ENCODE measurements at places on chromosomes 2 and 18. TPM values are rescaled to one million over a fixed set of nuclear protein-coding genes. Genes with fewer than 3 reads are reported as not detected.
A peak's percentile ranks its signal among the peaks of the same experiment; 100 is the strongest.

The TXNDC2 gene
- not detected for total RNA-seq

The RBKS gene
- 1.8 TPM for total RNA-seq

The KCNJ13 gene
- not detected for total RNA-seq

The POTEJ gene
- total RNA-seq, result not detected

The HOXD13 gene
- total RNA-seq, result not detected

The MYCN gene
- 0.16 TPM for total RNA-seq

DNA sequence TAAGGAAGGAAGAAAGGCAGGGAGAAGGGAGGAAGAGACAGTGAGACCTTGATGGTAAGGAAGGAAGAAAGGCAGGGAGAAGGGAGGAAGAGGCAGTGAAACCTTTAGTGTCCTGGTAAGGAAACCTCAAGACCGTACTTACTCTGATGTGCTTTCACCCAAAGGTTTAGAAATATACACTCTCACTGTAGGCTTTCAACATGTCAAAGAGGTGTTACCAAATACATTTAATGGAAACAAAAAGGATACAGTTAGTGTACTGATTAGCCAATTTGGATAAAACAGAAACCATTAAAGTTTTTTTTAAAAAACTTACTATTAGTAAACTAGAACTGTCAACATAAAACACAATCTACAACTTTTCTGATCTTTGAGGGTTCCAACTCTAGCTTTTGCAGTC lies 7.1 kb downstream of the FBXO15 start:
- DNase-seq, result no peak

GRCh38 chr2:240929364-240930095 lies 23.4 kb downstream of the CROCC2 start:
- DNase-seq, result peak; percentile 58

- DNase-seq, result no peak
Measured at GRCh38 chr2:239883326-239884050, 141.7 kb downstream of the NDUFA10 start.

DNA sequence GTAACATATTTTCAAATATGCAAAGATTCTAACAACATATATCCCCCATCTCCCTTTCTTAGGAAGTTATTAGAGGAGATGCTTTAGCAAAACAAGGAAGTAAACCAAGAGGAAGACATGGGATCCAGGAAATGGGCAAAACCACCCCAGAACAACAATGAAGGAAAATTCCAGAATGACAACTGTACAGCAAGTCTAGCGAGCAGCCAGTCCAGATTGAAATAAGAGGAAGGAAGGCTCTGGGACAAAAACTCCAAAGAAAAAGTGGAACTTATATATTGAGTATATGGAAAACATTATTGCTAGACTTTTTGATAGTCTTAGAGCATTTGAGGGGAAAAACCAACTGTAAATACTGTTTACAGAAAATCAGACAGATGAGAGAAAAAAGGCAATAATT lies 2.9 kb upstream of the ARPC2 start:
- DNase-seq, result no peak

- no peak for DNase-seq
Measured at GRCh38 chr2:208183526-208183925, 6.3 kb downstream of the C2orf80 start.

DNA sequence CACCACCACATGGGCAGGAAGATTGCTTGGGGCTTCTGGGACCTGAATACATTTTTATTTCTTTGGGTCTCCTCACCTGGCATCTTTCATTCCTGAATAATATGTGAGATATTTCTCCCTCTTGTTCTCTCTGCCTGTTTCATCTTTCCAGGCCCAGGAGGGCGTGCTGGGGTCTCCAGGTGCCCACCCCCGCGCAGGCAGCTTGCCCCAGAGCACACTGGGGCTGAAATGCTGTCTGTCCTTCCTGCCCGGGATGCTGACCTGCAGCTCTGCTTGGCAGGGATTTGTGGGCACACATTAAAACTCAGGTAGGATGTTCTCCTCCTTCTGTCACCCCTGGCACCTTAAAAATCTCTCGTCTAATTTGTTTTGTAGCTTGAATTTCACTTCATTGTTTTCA lies 39.7 kb upstream of the TEX51 start:
- no peak for DNase-seq

- no peak for DNase-seq
Measured at GRCh38 chr2:113966832-113967231, 76.9 kb downstream of the ACTR3 start.

DNA sequence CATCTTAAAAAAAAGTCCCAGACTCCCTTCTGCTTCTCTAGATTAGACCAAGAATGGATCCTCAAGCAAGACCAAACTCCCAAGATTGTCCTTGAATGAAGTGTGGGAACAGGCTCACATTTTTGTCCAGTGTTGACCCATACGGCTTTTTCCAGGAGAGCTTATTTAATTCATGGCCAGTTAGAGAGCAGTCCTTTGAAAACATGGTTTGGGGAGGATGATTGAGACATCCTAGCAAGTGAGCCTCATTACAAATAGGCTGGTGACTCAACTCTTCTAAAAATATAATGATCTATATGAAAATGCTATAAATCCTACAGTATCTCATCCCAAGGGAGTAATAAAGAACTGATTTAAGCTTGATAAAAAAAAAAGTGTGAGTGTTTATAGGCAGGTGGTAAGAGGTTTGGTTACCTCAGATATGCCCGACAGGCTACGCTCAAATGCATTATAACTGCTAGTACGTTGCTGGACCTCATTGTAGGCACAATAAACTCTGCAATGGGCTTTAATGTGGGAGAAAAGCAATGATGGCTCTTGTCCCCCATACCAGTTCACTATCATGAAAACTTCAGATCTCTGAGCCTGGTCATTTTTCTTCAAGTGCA lies 17.0 kb downstream of the ANKRD29 start:
- no peak for DNase-seq

DNA sequence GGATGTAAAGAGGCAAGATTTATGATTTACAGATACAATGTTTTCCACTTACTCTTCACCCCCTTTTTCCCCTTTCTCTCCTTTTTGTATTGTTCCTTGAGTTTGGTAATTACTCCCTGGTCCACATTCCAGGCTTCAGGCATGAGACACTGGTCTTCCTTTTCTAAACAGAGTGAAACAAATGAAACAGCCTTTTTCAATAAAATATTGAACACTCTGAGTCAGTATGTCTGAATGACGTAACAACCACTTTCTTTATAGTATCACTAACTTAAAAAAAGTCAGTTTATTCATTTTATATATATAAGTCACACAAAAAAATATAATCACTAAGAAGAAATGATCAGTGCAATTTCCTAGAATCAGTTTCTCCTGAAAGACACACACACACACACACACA lies 79.7 kb downstream of the STRN start:
- no peak for DNase-seq

- no peak for DNase-seq
Measured at GRCh38 chr2:27804146-27804545, 32.6 kb downstream of the MRPL33 start.

GRCh38 chr18:54240629-54241107 lies 16.2 kb upstream of the MBD2 start:
- no peak for DNase-seq

DNA sequence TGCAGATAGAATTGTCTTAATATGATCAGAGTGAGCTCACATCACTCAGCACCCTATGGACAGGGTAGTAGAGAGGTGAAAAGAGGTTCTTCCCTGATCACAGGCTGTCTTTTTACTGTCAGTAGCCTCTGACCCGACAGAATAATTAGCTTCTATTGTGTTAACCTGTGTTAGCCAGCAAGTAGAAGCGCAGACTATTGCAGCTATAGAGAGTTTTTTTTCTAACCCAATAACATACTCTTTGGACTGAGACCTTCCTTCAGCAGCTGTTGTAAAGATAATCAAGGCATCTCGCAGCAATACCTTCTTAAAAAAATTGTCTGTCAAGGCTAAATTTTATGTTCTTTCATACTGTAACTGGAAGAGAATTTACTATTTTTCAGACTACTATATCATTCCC lies 670.4 kb downstream of the ADCYAP1 start:
- DNase-seq, result no peak

- no peak for DNase-seq
Measured at GRCh38 chr2:102615620-102616436, 3.5 kb upstream of the SLC9A2 start.

GRCh38 chr2:12116228-12116750 lies 369.9 kb downstream of the LPIN1 start:
- DNase-seq, result no peak

DNA sequence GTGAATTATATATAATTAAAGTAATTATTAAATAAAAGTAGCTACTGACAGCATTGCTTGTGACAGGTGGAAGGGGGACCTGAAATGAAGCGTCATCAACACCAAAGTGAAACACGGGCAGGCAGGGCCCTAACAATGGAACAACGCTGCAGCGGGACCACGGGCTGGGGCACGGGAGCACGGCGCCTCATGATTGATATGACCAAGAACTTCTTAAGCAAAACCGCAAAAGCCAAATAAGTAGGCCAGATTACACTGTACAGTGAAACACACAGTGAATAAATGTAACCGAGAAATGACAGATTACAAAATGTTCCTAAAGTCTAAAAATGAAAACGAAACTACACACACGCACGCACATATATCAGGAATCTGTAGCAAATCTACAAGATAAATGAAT lies 81.4 kb downstream of the SNTG2 start:
- no peak for DNase-seq

GRCh38 chr2:20578895-20579825 lies 71.7 kb downstream of the HS1BP3 start:
- no peak for DNase-seq

GRCh38 chr2:214577769-214578168 lies 166.9 kb downstream of the VWC2L start:
- no peak for DNase-seq

- peak; percentile 19 for DNase-seq
Measured at GRCh38 chr18:10560452-10561045, 34.7 kb downstream of the NAPG start.

DNA sequence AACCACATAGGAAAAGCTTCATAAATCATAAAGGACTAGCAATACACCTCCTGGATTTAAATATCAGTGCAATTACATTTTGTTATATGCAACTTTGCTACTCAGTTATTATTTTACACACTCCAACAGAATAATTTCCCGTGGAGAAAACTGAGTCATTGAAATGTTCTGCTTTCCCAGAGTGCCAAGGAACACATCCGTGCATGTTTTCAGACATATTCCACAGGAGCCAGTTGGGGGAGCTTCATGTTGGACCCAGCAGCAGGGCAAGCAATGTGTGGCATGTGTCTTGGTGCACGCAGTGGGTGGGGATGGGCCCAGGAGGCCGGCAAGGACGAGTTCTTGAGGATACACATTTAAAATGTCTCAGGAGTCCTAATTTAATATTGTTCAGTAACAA lies 14.4 kb upstream of the SMIM21 start:
- no peak for DNase-seq

- DNase-seq, result no peak
Measured at GRCh38 chr2:204795156-204795555, 249.9 kb downstream of the PARD3B start.

- DNase-seq, result peak; percentile 65
Measured at GRCh38 chr2:54522624-54523281, 66.6 kb downstream of the SPTBN1 start.

GRCh38 chr2:133600266-133600928 lies 32.1 kb upstream of the NCKAP5 start:
- DNase-seq, result no peak

- no peak for DNase-seq
Measured at GRCh38 chr18:3970929-3971328, 484.2 kb downstream of the DLGAP1 start.

Measured in naive thymus-derived CD8-positive, alpha-beta T cell (primary cell).